ENCODE measurements at places on chromosomes 16 and 17. TPM values are rescaled to one million over a fixed set of nuclear protein-coding genes. Genes with fewer than 3 reads are reported as not detected.

VASN gene
- 13.0 TPM for total RNA-seq

ZNF200 gene
- total RNA-seq, result 11.5 TPM

ARHGAP44 gene
- 21.7 TPM for total RNA-seq

CES5A gene
- total RNA-seq, result not detected

EVPL gene
- total RNA-seq, result 0.51 TPM

PIRT gene
- total RNA-seq, result not detected

TTYH2 gene
- 1.5 TPM for total RNA-seq

SPATA32 gene
- 0.18 TPM for total RNA-seq

MNT gene
- total RNA-seq, result 25.3 TPM

CA5A gene
- total RNA-seq, result not detected

TBC1D3G gene
- not detected for total RNA-seq

SLC6A4 gene
- total RNA-seq, result 0.38 TPM

SNX11 gene
- 20.5 TPM for total RNA-seq

ITGAX gene
- 0.12 TPM for total RNA-seq

CEP295NL gene
- total RNA-seq, result 1.2 TPM

SLFN14 gene
- total RNA-seq, result not detected

TBC1D3E gene
- total RNA-seq, result not detected

PGAP6 gene
- total RNA-seq, result 115 TPM

ESRP2 gene
- total RNA-seq, result 51.8 TPM

ZNF594 gene
- total RNA-seq, result 15.5 TPM

UBN1 gene
- 46.7 TPM for total RNA-seq

PLK1 gene
- total RNA-seq, result 84.5 TPM

CCDC200 gene
- total RNA-seq, result not detected

ADCY9 gene
- total RNA-seq, result 3.1 TPM

SCGB1C2 gene
- total RNA-seq, result not detected

SGCA gene
- total RNA-seq, result 0.51 TPM

TUBB3 gene
- 140 TPM for total RNA-seq

CUEDC1 gene
- 18.7 TPM for total RNA-seq

CDH16 gene
- total RNA-seq, result not detected

SLC2A4 gene
- 4.0 TPM for total RNA-seq

MFSD6L gene
- 5.1 TPM for total RNA-seq

MARCHF10 gene
- total RNA-seq, result 0.87 TPM

PIMREG gene
- 70.4 TPM for total RNA-seq

DNAAF1 gene
- total RNA-seq, result 0.59 TPM

PPP1R27 gene
- total RNA-seq, result not detected

TRPV2 gene
- total RNA-seq, result 1.3 TPM

PRSS33 gene
- total RNA-seq, result not detected

C17orf50 gene
- not detected for total RNA-seq

TCF25 gene
- 176 TPM for total RNA-seq

CARD14 gene
- total RNA-seq, result not detected

TBL3 gene
- total RNA-seq, result 55.0 TPM

KIF18B gene
- total RNA-seq, result 40.2 TPM

NPIPA1 gene
- total RNA-seq, result 130 TPM

KRTAP2-3 gene
- total RNA-seq, result not detected

OR4D1 gene
- 0.07 TPM for total RNA-seq

WFDC1 gene
- total RNA-seq, result not detected

All from endodermal cell (in vitro differentiated cells).